ENCODE measurements at places on chromosomes 2 and 18. TPM values are rescaled to one million over a fixed set of nuclear protein-coding genes. Genes with fewer than 3 reads are reported as not detected.

DNA sequence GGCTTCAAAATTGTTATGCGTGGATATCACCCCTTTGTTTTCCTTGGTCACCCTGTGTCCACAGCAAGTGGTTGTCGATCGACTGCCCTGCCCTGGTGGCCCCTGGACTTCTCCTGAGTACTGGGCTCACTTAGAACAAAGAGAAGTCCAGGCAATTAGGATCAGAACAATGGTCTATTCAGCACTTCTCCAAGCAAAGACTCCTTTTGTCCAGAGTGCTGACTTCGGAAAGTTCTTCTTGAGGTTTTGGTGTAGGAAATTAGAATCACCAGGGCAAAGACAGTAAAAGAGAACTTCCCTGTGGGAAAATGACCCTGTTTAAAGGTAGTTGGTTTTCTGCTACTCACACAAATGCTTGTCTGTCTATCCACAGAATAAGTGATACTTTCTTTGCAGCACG, 173.9 kb downstream of the FHOD3 start:
- no peaks in the 10 kb centered on the region for H3K36me3 ChIP-seq
- no peaks in the 10 kb centered on the region for H3K4me1 ChIP-seq
- H3K27me3 ChIP-seq, result no peaks in the 10 kb centered on the region
- DNase-seq, result no peak
- no peak overlapping the region for H3K4me3 ChIP-seq
- no peak overlapping the region for H3K27ac ChIP-seq

Gene AQP12A
- 1.2 TPM for polyA plus RNA-seq

GRCh38 chr2:238445409-238446190, 18.9 kb downstream of the ASB1 start:
- no peaks in the 10 kb centered on the region for H3K4me1 ChIP-seq
- H3K27ac ChIP-seq, result no peak overlapping the region
- no peaks in the 10 kb centered on the region for H3K27me3 ChIP-seq
- no peak for DNase-seq
- peaks cover 33% of the 10 kb centered on the region for H3K36me3 ChIP-seq

Gene GYPC
- 4.5 TPM for polyA plus RNA-seq

DNA sequence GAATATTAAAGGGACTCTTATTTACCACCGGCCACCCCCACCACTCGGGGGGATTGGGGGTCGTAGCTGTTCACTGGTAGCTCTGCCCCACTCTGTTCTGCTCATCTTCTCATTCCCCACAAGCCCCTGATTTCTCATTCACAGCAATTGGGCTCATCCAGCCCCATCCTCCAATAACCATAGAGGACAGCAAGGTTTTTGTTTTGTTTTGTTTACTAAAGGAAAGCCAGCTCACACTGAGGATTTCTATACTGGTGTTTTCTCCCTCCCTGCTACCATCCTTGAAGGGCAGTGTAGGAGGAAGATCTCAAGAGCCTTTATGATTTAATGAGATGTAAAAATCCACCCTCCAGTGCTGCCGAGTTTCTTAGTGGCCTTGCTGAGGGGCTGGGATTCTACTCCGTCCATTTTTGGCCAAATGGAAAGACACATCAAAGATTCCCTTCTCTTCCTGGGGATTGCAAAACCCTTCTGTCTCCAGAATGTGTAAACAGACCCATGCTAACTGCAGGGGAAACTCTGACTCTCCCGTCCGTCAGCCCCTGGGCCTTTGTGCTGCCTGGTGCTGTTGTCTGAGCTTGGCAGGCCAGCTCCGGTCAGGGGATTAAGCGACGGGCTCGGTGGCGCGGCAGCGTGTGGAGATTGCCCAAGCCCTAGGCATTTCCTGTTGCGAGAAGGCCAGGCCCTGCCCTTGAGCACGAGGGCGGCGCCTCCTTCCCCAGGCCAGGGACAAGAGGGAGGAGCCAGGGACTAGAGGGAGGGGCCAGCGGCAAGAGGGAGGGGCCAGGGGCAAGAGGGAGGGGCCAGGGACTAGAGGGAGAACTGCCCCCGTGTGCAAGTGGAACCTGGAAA, 165.0 kb downstream of the ANTXR1 start:
- peak overlapping the region; percentile 51 for H3K27ac ChIP-seq
- peaks cover 8% of the 10 kb centered on the region for H3K4me1 ChIP-seq
- DNase-seq, result peak; percentile 67
- H3K27me3 ChIP-seq, result no peaks in the 10 kb centered on the region
- no peak overlapping the region for H3K4me3 ChIP-seq

Gene FAM237A
- not detected for polyA plus RNA-seq

DNA sequence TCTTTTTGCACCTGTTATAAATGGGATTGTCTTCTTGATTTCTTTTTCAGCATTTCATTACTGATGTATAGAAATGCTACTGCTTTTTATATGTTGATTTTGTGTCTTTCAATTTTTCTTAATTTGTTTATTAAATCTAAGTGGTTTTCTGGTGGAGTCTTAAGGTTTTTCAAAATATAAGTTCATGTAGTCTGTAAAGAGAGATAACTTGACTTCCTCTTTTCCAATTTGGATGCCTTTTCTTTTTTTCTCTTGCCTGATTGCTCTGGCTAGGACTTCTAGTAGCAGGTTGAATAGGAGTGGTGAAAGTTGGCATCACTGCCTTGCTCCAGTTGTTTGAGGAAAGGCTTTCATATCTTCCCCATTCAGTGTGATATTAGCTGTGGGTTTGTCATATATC, 28.6 kb upstream of the GALNT5 start:
- H3K27ac ChIP-seq, result no peak overlapping the region
- H3K4me1 ChIP-seq, result no peaks in the 10 kb centered on the region
- H3K36me3 ChIP-seq, result no peaks in the 10 kb centered on the region
- no peak for DNase-seq
- no peak overlapping the region for H3K4me3 ChIP-seq

Gene ARPC2
- 242 TPM for polyA plus RNA-seq

Data from small intestine (tissue), 16 donors.